Activated gamma-delta T cell (primary cell): ENCODE measurements at places on chromosomes 11 and 22.

DNA sequence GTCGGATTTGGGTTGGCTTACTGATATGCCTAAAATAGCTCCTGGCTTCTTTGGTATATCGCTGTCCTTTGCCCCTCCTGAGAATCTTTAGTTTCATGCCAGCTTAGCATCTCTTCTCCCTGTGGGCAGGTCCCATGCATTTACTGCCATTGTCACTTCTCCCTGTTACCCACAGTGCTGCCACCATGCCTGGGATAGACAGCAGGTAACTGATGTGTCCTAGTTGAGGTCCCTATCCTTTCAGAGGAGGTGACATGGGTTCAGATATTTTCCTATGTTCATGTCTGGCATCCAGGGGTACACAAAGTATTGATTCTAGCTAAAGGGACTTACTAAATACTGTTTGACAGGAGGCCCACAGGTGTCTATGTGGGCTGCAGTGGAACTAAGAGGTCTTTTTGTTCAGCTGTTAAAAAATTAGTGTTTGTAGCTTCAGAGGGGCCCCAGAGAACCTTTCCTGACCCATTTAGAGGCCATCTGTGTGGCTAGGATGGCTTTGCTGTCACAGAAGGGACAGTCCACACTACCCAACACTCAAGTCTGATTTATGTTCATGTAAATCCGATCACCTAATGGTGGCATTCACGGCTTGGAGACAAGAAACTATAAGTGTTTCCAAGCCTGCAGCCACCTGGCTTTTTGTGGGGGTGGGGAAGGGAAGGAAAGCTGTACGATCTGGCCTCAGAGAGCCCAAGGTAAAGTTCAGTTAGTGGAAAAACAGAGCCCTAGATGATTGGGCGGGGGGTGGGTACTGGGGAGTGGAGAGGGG is 8.5 kb downstream of the TIMP3 start:
- DNase-seq: no peak

DNA sequence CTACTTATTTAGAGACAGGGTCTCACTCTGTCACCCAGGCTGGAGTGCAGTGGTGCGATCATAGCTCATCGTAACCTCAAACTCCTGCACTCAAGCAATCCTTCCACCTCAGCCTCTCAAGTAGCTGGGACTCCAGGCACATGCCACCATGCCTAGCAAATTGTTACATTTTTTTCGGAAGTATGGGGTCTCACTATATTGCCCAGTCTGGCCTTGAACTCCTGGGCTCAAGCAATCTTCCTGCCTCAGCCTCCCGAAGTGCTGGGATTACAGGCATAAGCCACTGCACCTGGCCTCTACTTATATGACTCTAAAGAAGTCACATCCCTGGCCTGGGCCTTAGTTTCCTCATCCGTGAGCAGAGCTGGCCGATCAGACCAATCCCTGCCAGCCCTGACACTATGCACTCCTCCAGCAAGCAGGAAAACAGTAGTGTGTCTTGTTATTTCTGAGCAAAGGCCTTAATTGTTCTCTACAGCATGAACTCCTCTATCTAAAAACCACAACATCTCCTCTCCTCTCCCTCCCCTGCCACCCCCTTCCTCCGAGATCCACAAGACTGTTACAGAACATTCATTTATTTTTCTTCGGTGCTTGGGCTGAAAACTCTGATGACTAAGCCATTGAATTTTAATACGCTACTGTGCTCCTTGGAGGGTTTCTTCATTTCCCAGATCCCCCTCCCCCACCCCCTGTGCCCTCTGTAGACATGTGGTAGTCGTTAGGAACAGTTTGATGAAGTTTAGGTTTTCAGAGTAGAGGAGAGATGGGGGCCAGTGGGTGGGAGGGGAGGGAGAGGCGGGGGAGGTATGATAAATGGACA is 91.5 kb downstream of the ABTB2 start:
- no peak for DNase-seq

DNA sequence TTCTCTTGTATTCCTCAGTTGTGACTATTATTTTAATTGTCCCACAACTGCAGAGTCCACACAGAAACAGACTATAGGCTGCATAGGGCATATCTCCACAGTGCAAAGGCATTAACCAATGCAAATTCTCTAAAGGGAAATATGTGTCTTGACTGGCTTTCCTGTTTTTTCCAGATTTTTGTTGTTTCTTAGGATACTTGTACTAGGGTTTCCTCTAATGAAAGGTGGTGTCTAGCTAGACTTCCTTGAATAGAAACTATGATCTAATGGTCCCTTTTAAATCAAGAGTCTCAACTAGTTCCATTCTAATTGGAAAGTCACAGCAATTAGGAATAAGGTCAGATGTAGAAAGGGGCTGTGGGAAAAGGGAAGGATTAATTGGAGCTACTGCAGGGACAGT is 37.6 kb downstream of the SLC36A4 start:
- DNase-seq: no peak

GRCh38 chr11:83721263-83721662 is 435.1 kb upstream of the CCDC90B start:
- DNase-seq: no peak

- DNase-seq: no peak
These were observed 28.3 kb upstream of the UPB1 start for GRCh38 chr22:24466716-24467328.

DNA sequence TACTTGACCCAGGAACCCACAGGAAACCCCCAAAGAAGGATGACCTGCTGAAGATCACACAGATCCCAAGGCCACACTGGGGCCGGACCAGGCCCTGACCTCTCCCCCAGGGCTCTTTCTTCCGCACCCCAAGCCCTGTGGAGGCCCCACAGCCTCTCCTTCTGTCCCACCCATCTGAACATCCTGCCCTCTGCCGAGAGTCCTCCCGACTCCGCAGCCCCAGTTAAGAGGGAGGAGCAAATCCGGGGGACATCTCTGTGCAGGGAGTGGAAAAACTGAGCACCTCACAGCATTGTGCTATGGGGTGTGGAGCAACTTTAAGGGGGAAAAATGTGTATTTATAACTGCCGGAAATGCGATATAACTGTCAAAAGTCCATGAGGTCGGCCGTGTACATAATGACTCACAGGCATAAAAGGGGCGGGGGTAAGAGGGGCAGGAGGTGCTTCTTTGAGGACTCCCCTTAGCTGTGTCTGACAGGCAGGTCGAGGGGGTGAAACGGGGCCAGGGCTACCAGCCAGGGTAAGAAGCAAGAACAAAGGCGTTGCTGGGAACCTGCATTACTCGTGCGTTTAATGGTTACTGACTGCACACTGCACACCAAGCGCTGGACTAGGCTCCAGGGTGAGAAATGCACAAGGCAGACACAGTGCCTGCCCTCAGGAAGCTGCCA is 57.2 kb downstream of the WNT11 start:
- no peak for DNase-seq

- no peak for DNase-seq
These were observed 37.7 kb downstream of the DDI1 start for GRCh38 chr11:104073950-104074705.

GRCh38 chr11:105490333-105490732 is 119.5 kb upstream of the GRIA4 start:
- no peak for DNase-seq

DNA sequence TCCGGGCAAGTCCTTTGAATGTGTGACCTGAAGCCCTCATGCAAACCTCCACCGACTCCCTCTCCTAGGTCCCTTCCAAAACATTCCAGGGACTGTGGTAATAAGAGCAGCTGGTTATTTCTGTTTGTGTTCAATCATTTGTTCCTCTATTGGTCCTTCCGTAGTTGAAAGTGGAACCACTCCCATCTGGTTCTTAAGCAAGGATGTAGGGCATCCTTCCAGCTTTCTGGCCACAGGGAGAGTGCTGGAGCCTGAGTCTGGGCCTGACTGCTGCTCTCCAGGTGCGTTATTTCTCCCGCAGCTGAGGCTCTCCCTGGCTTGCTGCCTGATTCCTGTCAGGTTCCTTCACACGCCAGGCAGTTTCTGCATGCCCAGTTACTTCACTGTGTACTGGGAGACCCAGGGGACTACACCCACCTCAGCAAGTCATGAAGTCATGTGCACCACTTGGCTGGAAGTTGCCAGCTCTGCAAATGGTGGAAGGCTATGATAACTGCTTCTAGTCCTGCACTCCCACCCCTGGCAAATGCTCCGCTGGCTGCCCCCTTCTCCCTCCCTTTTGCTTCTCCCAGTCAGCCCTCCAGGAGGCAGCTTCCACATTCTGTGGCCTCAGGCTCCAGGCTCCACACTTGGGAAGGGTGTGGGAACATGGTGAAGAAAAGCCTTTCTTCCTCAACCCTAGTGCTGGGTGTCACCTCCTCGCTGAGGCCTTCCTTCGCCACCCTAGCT is 4.0 kb upstream of the ALX4 start:
- no peak for DNase-seq

- no peak for DNase-seq
These were observed 36.6 kb upstream of the COMT start for GRCh38 chr22:19904935-19905334.

DNA sequence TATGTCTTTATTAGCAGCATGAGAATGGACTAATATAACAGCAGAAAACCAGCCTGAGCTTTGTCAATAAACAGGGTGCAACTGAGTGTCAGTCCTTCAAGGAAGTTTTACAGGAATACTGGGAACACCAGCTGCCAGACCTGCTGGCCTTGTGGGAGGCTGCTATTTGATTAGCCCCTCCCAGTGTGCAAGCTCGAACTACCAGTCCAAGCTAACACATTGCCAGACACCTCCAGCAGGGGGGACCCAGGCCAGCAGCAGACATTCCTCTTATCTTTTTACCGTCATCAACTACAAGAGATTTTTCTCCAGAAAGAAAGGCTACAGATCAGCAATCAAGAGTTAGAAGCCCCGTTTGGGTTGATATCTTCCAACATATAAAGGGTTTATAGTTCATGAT is 942.8 kb upstream of the TENM4 start:
- DNase-seq: no peak

GRCh38 chr22:46626911-46627805 is 7.0 kb downstream of the GRAMD4 start:
- no peak for DNase-seq
